ENCODE measurements at places on chromosomes 7 and 10.

DNA sequence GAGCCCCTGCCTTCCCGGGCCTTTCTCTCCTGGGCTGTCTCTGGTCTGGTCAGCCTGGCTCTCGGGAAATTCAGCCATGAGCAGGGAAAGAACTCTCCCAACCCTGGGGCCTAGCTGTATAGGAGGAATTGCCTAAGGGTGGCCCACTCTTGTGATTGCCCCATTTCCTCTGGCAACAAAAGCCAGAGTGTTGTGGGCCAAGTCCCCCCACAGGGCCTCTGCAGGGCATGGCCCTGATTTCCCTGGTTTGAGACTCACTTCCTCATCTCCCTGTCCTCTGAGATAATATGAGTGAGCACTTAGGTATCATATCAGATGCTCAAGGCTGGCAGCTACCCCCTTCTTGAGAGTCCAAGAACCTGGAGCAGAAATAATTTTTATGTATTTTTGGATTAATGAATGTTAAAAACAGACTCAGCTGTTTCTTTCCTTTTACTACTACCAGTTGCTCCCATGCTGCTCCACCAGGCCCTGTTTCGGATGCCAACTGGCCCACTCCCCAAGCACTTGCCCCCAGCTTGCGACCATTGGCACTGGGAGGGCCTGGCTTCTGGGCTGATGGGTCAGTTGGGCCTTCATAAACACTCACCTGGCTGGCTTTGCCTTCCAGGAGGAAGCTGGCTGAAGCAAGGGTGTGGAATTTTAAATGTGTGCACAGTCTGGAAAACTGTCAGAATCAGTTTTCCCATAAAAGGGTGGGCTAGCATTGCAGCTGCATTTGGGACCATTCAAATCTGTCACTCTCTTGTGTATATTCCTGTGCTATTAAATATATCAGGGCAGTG, 11.4 kb downstream of the IRF5 start:
- no peak for DNase-seq

- no peak for DNase-seq
Observed at GRCh38 chr10:119135513-119135881, 30.0 kb downstream of the SFXN4 start.

GRCh38 chr10:77859865-77860282, 66.7 kb downstream of the DLG5 start:
- DNase-seq = no peak

GRCh38 chr7:111086532-111086931, 4.4 kb upstream of the LRRN3 start:
- no peak for DNase-seq

DNA sequence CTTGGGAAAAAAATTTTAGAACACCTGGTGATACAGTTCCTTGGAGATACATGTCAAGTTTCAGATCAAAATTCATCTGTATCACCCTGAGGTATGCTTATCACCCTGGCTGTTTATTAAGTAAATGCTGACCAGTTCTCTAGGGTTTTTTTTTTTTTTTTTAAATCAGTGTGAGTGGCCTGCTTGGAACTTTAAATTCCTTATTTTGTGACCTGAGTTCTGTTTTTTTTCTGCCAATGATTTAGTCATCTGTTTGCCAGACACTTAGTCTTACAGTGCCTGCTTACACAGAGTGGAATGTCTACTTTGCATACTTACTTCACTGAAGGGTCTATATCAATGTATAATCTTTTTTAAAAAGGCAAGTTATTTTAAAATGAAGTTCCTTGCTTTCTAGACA, 1.8 kb downstream of the TSPAN13 start:
- DNase-seq = no peak

- no peak for DNase-seq
Observed at GRCh38 chr10:26430641-26431163, 7.4 kb upstream of the APBB1IP start.

GRCh38 chr10:129258283-129258923, 208.6 kb upstream of the MGMT start:
- no peak for DNase-seq

DNA sequence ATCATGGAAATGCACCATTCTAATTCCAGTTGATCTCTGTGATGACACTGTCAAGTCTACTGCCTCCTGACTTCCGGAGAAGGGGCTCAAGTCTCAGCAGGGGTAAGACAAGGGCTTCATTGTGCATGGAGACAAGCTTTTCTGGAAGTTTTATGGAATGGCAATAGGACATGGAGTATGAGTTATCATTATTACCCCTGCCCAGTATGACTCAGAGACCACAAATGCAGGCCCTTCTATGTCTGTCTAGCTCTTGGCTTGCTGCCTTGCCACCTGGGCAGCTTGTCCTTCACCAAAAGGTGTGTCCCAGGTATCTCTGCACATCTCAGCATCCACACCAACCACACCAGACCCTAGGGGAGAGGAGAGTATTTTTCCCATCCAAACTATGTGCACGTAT, 34.9 kb upstream of the KIAA1217 start:
- DNase-seq = no peak

GRCh38 chr10:103750836-103751235, 104.5 kb downstream of the SH3PXD2A start:
- DNase-seq = no peak

DNA sequence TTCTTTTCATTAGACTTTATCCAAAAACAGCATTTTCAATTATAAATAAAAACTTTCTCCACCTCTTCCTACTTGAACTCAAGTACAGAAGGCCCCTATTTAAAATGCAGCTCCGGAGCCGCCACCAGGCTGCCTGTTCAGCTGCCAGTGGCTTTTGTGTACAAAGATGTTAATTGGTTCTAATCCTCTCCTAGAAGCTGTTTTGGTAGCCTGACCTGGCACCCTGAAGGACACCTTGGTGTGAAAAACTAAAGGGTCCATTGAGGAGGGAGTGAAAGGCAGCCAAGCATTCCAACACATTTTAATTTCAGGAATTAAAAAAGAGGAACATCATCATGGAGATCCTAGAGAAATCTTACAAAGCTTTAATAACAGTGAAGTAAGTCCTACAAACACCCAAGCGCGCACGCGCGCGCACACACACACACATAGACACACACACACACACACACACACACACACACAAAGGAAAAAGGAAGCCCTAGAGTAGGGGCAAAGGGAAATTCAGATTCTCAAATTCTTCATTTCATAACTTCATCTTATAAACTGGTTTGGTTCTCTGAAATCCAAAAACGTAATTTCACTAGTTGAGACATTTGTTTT, 41.4 kb downstream of the VAX1 start:
- no peak for DNase-seq

- DNase-seq = no peak
Observed at GRCh38 chr7:4751398-4751947, 23.9 kb upstream of the AP5Z1 start.

DNA sequence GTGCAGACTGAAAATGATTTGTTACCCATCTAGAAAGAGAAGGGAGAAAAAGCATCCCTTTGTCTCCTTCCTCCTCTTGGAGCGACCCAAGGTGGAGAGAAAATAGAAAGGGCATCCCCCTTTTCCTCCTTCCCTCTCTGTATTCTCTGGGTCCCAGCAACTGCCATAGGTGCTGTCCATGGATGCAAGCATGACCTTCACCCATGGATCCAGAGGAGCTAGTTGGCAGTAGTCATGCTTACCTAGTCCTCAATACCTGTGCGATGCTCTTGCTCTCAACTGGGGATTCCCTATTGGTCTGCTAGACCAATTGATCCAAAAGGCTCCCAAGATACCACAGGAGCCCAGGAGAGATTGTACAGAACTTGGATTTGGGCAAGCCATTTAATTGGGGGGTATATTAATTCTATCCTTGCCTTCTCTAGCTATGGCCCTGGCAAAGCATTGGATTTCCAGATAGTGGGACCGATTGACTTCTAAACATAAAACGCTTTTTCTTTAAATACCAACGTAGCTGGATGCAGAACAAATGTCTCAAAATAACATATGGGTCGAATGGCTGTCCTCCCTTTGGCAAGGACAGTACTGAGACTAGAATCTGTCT, 547.8 kb upstream of the IGFBP3 start:
- DNase-seq = no peak

DNA sequence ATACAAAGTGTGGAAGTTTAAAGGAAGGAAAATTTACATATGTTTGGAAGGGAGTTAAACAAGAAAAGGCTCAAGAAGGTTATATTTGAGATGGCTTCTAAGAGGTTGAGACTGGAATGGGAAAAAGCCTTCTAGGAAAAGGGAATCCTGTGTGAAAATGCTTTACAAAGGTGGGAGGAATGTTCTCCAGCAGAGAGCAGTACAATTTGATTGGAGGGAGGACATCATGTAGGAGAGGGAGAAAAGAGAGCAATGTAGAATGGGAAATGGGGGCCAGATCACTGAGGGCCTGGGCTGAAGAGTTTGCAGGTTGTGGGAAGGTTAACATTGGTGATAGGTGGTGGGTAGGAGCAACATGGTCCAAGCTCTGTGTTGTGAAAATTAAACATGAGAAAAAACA, 366.9 kb downstream of the XPNPEP1 start:
- no peak for DNase-seq

- DNase-seq = no peak
Observed at GRCh38 chr10:96984541-96985131, 152.5 kb downstream of the LCOR start.

DNA sequence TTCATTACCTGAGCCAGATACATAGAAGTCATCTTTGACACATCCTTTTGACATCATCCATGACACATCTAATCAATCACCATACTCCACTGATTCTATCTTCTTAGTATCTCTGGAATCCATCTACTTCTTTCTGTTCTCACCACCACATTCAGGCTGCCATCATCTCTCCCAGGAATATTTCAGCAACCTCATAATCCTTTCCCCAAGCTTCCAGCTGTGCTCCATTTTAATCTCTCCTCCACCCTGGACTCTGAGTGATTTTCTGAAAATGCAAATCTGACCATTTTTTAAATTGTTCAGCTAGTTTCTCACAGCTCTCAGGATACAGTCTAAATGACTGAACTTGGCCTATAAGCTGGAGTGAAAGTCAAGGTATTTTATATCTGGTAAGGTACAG, 2.5 kb upstream of the BTRC start:
- DNase-seq = no peak

DNA sequence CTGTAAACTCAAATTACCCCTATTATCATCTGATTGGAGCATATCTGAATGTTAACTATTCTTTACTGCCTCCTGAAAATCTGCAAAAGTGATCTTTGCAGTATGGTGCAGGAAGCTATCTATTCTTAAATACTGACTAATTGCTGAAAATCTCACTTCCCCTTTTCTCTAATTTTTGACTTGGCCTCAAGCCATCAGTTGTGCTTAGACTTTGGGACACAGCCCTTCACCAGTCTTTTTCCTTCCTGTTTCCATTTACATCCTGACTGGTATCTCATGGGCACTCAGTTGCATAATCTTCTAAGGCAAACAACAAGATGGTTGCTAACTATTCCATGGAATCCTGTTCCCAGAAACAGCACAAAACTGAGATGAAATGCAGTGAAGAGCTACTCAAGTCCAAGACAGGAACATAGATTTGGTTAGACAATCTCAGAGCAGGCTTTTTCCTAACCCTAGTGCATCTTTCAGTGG, 228.5 kb downstream of the SORCS1 start:
- no peak for DNase-seq

DNA sequence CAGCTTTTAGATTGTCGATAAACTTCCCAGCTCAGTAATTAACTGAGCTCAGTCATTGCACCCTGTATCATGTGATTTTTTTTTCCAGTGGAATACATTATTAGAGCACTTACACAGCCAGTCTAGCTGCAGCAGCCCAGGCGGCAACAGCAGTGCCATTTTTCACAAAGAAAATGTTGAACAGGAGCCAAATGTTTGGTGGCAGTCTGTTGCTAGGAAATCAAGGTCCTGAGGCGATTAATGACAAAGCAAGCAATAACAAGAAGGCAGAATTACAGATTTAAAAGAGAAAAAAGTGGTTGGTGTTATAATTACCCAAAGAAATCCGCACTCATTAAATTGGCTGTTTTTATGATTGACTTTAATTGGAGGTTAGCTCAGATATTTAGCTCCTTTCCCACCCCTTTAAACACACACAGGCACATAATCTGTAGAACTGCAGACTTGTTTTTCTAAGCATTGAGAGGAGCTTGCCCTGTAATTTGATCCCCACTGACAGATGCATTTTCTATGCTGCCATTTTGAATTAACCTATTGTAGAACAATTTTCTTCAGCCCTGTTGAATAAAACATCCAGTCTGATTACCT, 267.4 kb downstream of the ADK start:
- DNase-seq = no peak

- no peak for DNase-seq
Observed at GRCh38 chr7:112140600-112140999, 65.6 kb downstream of the DOCK4 start.

DNA sequence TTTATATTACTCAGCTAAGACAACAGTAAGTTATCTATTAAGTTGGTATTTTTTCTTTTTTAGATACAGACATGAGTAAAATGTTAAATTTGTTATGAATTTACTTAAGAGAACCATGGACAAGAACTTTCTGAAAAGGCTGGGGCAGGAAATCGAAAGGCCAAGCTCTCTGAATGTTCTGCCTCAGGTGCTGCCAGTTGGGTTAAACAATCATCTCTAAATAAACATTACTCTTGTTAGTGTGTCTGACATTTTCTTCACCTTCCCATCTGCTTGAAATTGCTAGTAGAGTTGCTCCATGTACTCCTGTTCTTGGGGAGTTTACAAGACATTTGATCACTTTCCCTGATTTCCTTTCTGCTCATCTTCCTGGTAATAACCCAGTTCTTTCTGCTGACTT, 87.5 kb downstream of the ANKRD7 start:
- DNase-seq = no peak

DNA sequence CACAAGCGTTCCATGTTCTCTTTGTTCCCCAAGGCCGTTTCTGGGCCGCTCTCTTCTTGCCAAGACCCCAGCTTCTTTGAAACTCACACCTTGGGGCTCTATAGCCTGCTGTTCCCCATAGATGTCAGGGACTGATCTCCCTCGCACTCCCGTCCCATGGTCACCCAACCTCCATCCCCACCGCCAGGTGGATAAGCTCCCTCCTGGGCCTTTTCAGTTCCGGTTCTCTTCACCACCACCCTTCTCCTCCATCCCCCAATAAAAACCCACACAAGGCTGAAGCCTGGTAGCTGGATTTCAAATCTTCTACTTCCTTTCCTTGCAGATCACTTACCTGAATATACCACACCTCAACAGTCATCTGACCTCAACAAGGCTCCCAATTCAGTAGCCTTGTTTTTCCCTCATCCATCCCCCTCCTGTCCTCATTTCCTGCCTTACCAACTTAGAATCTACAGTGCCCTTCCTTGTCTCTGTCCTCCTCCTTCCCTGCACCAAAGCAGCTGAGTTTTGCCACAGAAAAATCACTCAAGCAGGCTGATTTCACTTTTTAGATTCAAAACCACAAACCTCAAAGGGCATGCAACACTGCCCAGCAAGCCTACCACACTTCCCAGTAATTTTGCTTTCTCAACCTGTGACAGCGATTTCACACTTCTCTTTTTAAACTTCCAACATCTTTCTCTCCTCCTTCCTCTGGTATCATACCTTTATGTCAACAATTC, 7.7 kb downstream of the SLC37A3 start:
- no peak for DNase-seq

DNA sequence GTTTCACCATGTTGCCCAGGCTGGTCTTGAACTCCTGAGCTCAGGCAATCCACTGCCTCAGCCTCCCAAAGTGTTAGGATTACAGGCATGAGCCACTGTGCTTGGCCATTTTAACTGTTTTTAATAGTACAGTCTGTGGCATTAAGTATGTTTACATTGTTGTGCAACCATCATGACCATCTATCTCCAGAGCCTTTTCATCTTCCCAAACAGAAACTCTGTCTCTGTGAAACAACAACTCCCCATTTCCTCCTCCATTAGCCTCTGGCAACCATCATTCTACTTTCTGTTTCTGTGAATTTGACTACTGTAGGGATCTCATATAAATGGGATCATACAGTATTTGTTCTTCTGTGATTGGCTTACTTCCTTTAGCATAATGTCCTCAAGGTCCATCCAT, 48.3 kb upstream of the SEPHS1 start:
- DNase-seq = no peak

Data from stimulated activated effector memory CD8-positive, alpha-beta T cell treated with anti-CD3 and anti-CD28 coated beads, Interleukin-12 subunit alpha, Interleukin-12 subunit beta, amount 100 ng/mL, for 72 hours (primary cell).